ENCODE measurements at places on chromosomes 16 and 17.
A peak's percentile ranks its signal among the peaks of the same experiment; 100 is the strongest.

- no peak for DNase-seq
Measured at GRCh38 chr16:76162046-76162445, 115.2 kb upstream of the CNTNAP4 start.

DNA sequence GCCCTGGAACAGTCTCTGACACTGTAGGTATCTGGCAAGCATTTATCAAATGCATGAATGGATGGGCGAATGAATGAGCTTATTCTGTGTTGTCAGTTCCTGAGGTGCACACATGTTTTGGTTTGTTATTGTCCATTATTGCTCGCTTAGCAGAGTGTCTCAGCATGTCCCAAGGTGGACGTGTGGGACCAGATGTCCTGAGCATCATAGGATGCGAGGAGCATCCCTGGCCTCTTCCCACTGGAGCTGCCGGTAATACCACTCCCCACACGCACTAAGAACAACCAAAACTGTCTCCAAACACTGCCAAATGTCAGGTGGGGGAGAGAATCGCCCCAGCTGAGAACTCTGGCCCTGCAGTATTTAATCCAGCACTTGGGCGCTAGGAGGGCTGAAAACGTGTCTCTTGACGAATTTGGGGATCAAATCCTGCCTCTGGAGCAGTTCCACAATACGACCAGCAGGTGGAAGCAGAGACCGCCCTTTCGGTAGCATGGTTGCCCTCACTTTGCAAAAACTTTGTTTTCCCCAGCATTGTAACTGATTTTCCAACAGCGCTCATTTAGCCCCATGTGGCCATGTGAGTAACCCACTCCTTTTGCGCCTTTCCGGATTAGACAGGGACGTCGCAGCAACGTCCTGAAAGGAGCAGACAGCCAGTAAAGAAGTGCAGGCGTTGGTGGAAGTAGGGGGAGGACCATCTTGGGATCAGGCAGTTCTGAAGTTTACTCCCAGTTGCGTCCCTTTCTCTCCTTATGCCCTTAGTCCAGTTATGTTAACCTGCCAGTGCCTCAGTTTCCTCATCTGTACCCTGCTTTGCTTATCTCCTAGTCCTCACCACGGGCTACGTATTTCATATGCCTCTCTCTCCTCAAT lies 22.7 kb downstream of the TMEM114 start:
- peak; percentile 79 for DNase-seq

- DNase-seq: peak; percentile 63
Measured at GRCh38 chr16:19410435-19411171, 7.1 kb upstream of the TMC5 start.

GRCh38 chr17:45908460-45908859 lies 14.1 kb downstream of the MAPT start:
- no peak for DNase-seq

- no peak for DNase-seq
Measured at GRCh38 chr17:82713071-82713723, 3.3 kb upstream of the FN3KRP start.

Measured in nephron progenitor cell (in vitro differentiated cells).